ENCODE measurements at places on chromosomes 5 and 9. TPM values are rescaled to one million over a fixed set of nuclear protein-coding genes. Genes with fewer than 3 reads are reported as not detected.

ZFAND5 gene
- 146 TPM for total RNA-seq

TMEM8B gene
- 2.0 TPM for total RNA-seq

CORO2A gene
- total RNA-seq: 1.2 TPM

SLCO6A1 gene
- not detected for total RNA-seq

CBY3 gene
- not detected for total RNA-seq

TNFSF8 gene
- not detected for total RNA-seq

NFIB gene
- total RNA-seq: 10.1 TPM

NKD2 gene
- total RNA-seq: 19.9 TPM

EIF4E1B gene
- not detected for total RNA-seq

ARL10 gene
- 1.4 TPM for total RNA-seq

All from A549 treated with GW870086 at 1 μM for 4 hours (cell line).